ENCODE measurements at places on chromosomes 5 and 9.
A peak's percentile ranks its signal among the peaks of the same experiment; 100 is the strongest.

GRCh38 chr5:124477062-124477461, 269.4 kb downstream of the ZNF608 start:
- no peak for DNase-seq

DNA sequence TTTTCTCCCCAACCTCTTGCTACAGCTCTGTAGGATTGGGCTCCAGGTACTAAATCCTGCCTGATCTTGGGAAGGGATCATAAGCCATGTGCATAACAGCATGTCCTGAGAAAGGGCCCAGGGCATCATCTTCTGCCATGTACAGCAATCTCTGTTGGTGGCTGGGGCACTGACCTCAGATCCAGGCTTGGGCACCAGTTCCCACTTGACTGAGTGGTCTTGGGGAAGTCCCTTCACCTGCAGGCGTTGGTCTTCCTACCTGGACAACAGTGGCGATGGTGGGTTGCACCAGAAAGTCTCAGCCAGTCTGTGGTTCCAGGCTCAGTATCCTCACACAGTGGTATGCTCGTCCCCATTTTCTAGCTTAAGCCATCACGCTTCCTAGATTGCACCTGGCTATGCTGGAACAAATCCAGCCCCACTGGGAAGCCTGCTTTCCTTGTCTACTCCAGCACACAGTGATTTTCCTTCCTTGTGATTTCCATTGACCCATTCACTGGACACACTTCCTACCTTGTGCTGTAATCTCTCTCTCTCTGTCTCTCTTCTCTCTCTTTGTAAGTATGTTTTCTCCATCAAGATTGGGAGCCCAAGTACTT, 121.7 kb upstream of the PITX1 start:
- DNase-seq: no peak

- no peak for DNase-seq
Measured at GRCh38 chr5:141515141-141515540, 26.3 kb downstream of the PCDHGC5 start.

DNA sequence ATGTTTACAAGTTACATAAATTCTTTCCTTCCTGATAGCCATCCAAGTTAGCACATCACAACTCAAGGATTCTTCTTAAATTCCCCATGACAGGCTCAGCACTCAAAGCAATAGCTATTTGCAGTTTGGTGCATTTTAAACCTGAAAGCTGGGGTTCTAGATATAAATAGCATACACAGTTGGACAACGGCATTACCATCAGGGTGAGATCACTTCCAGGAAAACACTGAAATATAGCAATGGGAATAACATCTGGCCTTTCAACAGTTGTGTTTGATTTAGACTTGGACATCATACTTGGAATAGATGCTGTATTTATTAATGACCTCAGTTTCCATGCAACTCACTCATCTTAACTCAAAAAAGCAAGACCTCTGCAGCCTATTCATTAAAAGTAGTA, 24.7 kb upstream of the LECT2 start:
- no peak for DNase-seq

- peak; percentile 83 for DNase-seq
Measured at GRCh38 chr9:129131300-129132145, 20.3 kb downstream of the PTPA start.

- DNase-seq: no peak
Measured at GRCh38 chr9:14251154-14252071, 62.5 kb downstream of the NFIB start.

DNA sequence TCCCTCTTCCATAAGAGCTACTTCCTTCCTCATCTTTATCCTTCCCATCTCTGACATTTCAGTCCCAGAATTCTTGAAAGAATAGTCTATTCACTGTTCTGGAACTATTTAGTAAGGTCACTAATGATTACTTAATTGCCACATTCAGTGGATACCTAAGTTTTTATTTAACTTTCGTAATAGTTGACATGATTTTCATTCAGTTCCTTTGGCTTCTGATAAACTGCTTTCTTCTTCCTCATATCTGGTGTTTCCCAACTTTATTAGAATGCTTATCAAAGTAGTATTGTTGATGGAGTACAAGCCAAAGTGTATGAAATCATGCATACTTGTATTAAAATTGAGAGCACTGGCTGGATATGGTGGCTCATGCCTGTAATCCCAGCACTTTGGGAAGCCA, 10.8 kb downstream of the UBE2D2 start:
- no peak for DNase-seq

DNA sequence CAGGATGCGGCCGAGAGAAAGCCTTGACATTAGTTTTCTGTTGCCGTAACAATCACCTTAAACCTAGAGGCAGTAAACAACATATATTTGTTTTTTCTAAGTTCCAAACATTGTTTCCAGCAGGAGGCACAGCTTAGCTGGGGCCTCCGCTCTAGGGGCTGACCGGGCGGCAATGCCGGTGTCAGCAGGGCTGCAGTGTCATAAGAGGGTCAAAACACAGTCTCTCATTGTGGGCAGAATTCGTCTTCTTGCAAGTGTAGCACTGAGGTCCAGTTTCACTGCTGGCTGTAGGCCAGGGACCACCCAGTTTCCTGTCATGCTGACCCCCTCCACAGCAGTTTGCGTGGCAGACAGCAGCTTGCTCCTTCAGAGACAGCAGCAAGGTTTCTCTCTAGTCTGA, 186.2 kb downstream of the PJA2 start:
- DNase-seq: no peak

GRCh38 chr9:89634995-89635742, 30.4 kb downstream of the GADD45G start:
- no peak for DNase-seq

DNA sequence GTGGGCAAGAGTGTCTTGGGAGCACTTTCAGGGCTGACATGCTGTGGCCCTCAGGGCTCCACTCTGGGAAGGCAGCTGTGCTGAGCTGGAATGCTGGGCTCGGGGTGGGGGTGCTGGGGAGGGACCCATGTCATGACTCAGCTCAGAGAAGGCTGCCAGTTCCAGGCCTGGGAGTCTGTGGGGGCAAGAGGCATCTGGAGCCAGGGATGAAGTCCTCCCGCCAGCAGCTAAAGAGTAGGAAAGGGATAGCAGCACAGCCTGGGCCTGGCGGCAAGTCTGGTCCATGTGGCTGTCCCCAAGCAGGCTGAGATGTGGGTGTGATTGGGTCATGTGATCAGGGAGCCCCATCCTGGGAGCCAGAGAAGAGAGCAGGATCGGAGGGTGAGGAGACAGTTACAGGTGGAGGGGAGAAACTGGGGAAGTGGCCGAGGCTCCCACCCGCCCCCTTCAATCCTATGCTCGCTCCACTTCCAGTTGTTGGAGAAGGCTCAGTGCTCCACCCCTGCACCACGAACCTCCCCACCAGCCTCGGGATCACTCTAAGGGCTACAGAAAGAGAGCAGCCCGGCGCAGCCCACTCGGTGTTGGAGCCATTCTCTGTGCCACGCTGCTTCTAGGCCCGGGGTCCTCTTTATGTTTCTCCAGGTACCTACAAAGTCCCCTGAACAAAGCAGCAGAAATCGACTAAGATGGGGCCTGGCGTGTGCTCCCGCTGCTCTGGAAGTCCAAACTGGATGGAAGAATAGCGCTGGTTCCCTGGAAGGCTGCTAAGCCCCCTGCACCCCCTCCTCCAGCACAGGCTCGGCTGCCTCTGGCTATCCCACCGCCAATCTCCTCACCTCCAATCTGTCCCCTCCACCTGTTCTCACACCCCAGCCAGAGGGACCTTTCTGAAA, 12.0 kb downstream of the PDGFRB start:
- DNase-seq: no peak

- no peak for DNase-seq
Measured at GRCh38 chr5:95861221-95861863, 38.8 kb upstream of the GLRX start.

GRCh38 chr9:110599468-110599867, 19.9 kb upstream of the SVEP1 start:
- DNase-seq: no peak

DNA sequence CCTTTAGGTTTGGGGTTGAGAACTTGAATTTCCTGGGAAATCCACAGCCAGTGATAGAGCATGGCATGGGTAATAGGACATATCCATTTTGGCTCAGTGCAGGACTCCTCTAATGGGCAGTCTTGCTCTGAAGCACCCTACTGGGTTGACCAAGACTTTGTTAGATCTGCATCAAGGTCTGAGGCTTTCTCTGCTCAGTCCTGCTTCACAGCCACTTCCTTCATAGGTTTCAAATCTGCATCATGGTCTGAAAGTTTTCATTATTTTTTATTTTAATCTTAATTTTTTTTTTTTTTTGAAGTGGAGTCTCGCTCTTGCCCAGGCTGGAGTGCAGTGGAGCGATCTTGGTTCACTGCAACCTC, 36.5 kb downstream of the KIF2A start:
- DNase-seq: no peak

- no peak for DNase-seq
Measured at GRCh38 chr9:88646539-88647300, 111.7 kb downstream of the NXNL2 start.

DNA sequence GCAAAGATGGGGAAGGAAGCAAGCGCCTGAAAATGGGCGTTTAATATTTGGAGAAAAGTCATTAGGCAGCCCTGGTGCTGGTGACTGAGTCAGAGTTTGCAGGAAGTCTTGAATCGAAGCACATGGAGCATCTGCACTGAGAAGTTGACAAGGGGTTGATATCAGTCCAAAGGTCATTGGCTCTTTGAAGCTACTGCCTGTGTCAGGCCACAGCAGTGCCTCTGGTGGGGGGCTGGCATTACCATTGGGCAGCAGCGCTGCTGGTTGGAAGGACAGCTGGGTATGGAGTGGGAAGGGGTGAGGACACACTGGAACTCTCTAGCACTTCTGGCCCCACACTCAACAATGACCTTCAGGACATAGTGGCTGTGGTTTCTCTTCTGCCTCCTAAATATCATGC, 150.4 kb upstream of the ERCC6L2 start:
- DNase-seq: no peak

DNA sequence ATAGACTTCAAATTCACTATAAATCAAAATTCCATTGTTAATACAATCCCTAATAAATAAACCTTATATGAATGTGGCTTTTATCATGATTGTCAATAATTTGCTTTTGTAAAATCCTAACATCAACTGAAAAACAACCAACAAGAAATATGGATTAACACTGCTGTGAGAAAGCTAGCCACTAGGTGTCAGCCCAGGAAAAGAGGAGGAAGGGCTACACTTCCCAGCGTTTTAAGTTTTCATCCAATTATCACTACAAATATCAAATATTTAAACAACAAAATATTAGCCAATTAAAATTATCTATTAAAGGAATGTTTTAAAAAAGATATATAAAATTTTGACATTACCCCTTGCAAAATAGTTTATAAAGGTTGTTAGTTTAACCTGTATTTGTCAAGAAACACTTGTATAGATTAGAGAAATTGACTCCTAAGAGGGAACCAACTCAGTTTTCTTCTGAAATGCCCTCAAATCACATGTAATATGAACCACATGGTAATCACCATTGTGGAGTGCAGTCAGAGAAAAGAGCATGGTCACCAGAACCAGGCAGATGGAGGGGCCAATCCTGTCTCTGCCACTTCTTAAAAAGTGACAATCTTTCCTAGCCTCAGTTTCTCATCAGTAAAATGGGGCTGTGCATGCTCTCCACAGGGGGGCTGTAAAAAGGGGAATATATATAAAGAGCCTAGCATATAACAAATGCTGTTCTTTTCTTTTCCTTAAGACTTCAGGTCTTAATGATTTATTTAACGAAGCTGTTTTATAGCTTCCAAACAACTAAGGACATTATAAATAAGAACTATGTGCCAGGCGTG, 188.2 kb downstream of the CRB2 start:
- no peak for DNase-seq

- no peak for DNase-seq
Measured at GRCh38 chr9:111016426-111017045, 21.7 kb downstream of the LPAR1 start.

GRCh38 chr5:75468593-75468992, 42.8 kb downstream of the CERT1 start:
- DNase-seq: no peak

DNA sequence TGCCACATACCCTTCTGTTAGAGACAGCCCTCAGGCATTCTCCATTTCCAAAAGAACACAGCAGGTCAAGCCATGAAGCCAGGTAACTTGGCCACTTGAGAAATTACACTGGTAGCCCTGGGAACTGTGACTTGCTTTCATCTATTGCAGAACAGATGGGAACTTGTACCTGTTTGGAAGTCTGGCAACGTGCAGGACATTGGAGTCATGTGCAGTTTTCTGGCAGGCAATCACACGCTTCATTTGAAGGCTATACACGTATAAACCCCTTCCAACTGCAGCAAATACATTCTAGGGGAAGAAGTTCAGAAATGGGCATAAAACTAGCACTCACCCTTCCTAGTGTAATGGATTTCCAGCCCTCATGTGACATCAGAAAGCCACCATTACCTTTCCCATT, 54.0 kb downstream of the WDR41 start:
- DNase-seq: no peak

DNA sequence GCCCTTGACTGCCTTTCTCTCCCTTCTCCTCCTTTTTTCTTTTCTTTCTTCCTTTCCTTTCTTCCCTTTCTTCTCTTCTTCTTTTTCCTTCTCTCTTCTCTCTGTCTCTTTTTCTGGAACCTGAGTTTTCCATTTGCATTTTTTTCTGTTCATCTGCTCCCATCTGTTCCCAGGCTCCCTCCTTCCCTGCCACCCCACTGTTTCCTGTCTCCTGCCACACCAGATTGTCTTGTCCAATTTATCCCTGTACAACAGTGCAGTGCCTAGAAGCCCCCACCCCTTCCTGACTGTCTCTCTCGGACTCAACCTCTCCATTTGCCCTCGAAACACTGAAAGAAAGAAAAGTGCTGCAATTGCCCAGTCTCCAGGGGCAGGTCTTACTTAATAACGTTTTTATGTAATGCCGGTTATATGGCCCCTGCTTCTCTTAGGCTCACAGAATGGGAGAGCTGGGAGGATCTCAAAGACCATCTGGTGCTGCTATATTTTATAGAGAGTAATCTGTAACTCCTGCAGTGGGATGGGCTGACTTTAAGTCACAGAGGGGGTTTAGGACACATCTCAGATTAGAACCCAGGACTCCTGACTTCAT, 101.4 kb downstream of the RALGPS1 start:
- DNase-seq: no peak

- DNase-seq: no peak
Measured at GRCh38 chr9:87499424-87500017, 1.9 kb downstream of the DAPK1 start.

DNA sequence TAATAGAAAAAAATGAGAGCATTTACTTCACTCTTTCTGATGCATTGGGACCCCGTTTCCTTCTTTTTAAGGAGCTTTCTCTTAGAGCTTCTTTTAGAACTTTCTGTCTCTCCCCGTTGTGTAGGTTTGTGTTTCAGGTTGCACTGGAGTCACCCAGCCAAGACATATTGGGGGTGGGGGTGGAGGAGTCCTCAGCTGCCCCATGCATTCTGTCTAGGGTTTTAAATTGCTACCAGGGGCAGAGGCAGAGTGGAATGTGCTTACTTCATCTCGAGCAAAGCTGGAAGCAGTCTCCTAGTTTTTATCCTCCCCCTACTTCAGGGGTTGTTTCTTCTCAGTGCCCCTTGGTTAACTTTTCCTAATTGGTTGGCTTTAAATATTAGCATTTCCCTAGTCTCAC, 9.4 kb downstream of the OR2K2 start:
- no peak for DNase-seq
